ENCODE measurements at places on chromosomes 6 and 20.

DNA sequence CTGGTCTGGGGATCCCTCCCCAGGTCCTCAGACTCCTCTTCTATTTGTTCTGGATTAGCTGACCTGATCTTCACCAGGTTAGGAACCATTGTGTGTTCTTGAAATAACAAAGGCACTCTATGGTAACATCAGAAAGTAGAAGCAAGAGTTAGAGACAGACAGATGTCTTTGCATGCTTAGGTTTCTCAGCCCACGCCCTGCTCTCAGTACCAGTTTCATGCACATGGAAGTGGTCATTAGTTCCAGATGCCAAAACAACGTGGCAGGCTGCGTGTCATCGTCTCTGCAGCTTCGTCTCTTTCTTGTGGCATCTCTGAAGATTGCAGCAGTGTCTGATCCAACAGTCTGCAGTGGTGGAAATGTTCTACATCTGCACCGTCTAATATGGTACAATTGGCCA lies 89.4 kb downstream of the PACRG start:
- DNase-seq: no peak

GRCh38 chr6:139129284-139129683 lies 5.6 kb upstream of the HECA start:
- DNase-seq: no peak

- no peak for DNase-seq
Observed at GRCh38 chr20:19347943-19348456, 135.6 kb downstream of the SLC24A3 start.

DNA sequence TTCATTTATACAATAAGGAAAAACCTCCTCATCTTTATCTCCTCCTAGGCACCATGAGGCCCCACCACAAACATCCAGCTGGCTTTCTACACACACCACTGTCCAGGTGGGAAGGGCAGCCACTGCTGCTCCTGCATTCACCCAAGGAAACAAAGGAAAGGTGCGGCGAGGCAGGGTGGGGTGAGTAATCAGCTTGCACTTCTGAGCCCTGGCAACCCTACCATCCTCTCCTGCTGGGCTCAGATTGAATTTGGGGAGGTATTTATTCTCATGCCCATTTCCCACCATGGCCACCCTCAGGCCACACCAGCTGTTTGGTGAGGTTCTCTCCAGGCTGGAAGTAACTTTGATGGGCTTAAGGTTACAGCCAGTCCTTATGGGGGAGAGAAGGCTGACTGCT lies 31.2 kb upstream of the SPDEF start:
- DNase-seq: no peak

DNA sequence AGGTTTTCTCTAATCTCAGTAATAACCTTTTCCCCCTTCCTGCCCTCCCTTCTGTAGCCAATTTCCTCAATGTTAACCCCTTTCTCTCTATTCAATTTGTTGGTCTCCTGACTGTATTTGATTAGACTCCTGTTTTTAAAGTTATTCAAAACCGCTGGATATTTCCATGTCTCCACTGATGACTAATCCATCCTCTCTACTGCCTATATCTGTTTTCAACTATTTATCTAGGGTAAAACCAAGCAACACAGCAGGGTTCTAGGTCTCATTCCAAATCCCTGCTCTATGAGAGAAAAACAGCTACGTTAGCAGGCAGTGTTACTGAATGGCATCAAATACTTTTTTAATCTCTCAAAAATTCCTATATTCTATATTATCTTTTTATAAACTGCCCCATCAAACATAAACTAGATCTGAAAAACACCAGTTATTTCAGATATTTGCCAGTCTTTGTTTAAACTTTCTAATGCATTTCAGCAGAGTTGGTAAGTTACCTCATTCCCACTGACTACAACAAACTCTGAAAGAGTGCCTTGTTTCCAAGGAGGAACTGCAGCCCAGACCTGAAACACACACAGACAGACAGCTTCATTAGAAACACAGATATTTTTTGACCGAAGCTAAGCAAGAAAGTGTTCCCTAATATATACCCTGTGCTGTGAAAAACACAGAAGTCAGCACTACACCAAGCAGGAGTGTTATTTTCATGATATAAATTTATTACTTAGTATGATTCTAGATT lies 8.2 kb downstream of the RTN4IP1 start:
- no peak for DNase-seq

DNA sequence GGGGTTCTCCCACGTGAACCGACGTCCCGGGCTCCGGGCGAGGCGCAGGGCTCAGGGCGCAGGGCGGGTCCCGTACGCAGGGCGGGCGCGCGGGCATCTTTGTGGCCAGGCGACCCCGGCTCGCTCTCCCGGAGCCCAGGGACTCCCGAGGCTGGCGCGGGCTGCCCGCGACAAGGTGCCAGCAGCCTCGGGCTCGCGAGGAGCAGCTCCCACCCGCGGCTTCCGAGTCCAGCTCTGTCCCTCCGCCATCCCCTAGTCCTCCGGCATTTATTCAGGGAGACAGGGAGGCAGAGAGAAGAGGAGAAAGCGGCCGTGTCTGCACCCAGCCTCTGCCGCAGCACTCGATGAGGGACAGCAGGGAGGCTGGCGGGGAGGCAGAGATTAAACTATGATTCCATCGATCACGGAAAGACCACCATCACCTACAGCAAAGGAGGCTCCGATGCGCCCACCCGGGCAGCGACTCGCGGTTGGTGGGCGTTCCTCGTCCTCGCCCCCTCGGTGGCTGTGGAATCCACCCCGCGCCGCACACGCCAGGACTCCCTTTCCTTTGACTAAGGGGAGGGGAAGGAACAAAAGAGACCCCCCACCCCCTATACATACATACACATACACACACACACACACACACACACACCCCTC lies 1.1 kb downstream of the RGS17 start:
- DNase-seq: no peak

DNA sequence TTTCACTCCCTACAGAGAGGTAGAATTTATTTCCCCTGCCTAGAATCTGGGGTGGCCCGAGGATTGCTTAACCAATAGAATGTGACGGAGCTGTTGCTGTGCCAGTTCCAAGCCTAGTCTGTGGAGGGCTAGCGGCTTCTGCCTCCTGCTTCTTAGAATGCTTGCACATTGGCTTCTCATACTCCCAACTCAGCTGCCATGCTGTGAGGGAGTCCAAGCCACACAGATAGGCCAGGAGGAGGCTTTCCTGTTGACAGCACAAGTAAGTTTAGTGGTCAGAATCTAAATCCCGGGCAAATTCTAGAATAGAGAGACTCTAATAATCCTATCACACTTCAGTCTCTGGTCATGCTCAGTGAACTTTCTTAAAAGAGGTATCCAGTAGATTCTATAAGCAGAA lies 57.5 kb upstream of the SNRPB2 start:
- DNase-seq: no peak

DNA sequence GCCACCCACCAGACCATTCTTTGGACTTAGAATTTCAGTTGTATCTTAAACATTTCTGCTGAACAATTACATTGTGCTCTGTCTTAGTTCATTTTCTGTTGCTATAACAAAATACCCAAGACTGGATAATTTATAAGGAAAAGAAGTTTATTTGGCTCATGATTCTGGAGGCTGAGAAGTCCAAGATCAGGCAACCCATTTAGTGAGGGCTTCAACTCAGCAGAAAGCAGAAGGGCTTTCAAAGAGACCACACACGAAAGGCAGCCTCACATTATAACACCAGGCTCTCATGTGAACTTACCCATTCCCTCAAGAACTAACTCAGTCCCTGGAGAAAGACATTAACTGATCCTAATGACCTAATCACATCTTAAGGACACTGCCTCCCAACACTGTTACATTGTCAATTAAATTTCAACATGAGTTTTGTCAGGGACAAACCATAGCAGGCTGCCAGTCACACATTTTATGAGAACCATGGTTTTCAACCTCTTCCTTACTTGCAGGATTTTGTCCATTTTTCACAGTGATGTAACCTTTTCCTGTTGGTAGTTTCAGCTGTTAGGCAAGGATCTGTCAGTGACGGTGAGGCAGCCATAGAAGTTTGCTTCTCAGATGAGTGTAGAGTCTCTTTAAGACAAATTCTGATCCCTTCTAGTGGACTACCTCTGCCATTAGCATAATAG lies 399.6 kb upstream of the SOX4 start:
- no peak for DNase-seq

GRCh38 chr6:1970151-1970561 lies 275.2 kb downstream of the GMDS start:
- no peak for DNase-seq

DNA sequence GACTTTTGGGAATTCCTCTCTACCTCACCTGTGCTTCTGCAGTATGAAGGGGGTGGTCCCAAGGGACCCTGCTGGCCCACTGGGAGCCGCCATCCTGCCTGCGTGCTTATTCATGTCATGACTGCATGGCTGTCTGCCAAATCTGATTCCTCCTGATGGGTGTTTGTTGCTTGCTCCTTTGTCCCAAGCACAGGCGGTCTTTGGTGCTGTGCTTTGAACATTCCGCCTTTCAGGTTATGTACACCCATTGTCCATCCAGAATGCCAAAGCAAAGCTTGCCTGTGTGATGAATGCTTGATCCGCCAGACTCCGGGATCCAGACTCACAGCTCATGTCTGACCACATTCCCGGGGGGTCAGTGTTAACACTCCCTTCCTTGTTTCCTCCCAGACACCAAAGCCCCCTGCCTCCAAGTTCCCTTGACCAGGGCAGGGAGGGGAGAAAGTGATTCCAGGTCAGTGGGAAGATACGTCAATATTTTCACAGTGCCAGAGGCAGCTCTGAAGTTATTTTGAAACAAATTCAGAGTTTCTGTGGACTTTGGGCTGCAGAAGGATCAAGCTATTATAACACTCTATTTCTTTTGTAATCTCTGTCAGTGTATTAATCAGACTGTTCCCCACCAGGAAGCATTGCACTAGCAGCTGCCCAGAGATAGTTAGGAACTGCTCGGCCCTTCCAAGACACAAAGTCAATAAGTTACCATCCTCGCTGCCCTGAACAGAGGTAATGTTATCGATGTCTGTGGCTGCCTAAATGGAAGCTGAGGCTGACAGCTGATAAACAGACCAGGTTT lies 9.5 kb downstream of the DAAM2 start:
- DNase-seq: no peak

- no peak for DNase-seq
Observed at GRCh38 chr6:112469306-112469705, 122.2 kb downstream of the RFPL4B start.

- DNase-seq: no peak
Observed at GRCh38 chr6:87669051-87669450, 33.0 kb downstream of the AKIRIN2 start.

GRCh38 chr20:35592339-35592974 lies 23.2 kb upstream of the SPAG4 start:
- no peak for DNase-seq

DNA sequence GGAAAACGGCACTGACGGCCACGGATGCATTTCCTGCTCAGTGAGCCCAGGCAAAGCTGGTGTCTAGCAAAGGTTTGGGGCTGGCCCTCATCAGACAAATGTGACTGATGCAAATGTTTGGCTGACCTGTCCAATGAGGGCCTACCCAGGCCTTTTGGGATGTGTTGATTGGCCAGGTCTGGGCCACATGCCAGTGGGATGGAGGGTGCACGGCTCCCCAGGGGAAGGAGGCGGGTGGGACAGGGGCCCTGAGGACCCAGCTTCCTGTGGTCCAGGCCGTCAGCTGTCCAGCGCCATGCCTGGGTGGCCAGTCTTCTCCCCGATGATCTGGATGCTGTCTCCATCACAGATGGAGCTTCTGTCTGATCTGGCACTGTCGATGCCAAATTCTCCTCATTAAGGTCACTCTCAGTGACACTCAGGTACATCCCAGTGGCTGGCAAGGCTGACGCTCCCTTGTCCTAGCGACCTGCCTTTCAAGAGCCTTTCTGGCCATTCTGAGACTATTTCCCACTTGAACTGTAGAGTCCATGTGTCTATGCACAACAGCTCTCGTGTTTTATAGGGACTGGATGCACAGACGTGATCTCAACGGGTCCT lies 43.0 kb downstream of the NTSR1 start:
- DNase-seq: no peak

DNA sequence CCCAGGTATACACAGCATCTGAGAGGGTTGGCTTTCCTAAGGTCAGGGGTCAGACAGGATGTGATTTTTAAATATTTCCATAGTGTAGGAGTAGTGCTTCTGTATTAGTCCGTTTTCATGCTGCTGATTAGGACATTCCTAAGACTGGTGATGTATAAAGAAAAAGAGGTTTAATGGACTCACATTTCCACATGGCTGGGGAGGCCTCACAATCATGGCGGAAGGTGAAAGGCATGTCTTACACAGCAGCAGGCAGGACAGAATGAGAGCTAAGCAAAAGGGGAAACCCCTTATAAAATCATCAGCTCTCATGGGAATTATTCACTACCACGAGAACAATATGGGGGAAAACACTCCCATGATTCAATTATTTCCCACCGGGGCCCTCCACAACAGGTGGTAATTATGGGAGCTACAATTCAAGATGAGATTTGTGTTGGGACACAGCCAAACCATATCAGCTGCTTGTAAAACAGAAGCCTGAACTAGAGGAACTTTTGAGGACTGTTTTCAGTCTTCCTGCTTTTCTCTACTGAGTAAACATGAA lies 91.0 kb upstream of the MEI4 start:
- DNase-seq: no peak

GRCh38 chr6:13708736-13709135 lies 2.9 kb downstream of the RANBP9 start:
- DNase-seq: no peak

DNA sequence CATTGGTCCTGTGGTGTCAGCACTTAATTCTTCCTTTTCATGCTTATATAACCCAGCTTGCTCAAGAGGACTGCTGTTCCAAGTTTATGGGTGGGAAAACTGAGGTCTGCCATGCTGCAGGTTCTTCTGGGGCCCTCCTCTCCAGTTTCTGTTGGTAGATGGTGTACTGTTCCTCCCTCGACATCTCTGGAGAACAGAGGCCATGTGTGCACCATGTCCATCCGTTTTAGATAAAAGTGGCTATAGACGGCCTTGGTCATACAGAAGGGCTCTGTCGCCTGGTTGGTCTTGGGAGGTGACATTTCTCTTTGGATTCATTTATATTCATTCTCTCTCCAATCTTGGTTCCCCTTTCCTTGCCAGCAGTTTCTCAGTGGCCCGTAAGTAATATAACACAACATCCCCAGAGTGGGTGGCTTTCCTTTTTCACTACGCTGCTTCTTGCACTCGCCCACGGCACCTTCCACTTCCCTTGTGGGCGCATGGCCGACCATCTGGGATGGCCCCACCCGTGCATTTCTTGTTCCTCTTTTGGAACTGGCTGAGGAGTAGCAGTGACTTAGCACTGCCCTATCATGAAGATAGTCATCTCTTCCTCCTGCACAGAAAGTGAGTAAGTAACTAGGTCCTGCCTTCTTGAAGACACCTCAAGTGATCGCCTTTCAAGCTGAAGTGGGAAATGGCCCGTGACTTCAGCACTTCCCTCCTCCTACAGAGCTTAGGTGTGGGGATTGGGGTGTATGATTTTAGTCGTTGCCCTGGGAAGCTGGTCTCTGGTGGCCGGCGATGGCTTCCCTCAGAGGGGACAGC lies 94.2 kb downstream of the RREB1 start:
- DNase-seq: no peak

- DNase-seq: no peak
Observed at GRCh38 chr6:147238164-147238563, 33.9 kb downstream of the STXBP5 start.

Data from activated naive CD4-positive, alpha-beta T cell treated with anti-CD3 and anti-CD28 coated beads, Interleukin-2, amount 50 U/mL, for 72 hours (primary cell).